ENCODE measurements at places on chromosomes 5 and 9.

- no peak for DNase-seq
These were observed 142.9 kb downstream of the NFIB start for GRCh38 chr9:14170973-14171596.

GRCh38 chr9:71446473-71447411, 321.6 kb downstream of the CEMIP2 start:
- DNase-seq: no peak

DNA sequence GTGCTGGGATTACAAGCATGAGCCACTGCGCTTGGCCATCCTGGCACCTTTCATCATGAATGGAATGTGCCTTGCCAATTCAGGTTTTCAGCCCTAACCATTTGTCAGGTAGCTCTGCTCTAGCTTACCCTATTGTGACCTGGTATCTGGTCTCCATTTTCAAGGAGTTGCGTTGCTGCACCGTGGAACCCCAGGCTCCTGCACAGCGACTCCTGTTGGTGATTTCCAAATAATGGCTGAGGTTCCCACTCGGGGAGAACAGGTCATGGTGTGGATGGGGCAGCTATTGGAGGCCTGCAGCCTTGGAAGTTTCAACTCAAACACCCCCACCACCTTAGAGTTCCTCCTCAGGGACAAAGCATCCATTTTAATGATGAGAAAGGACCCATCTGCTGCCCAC, 18.7 kb upstream of the CTSV start:
- DNase-seq: no peak

DNA sequence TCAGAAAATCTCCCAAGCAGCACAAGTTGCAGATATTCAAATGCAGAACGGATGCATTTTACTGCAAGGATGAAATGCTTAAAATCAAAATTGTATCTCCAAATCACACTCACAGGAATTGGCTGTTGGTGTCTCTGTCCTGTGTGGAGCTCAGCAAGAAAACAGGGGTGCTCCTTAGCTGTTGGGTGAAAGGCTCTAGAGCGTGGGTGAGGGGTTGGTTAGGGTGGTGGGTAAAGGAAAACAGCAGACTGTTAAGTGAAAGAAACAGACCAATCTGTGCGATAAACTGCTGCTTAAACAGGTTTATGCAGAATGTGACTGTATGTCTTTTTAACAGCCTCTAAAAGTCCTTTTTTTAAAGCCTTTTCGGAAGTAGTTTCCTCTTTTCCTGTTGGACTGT, 19.8 kb downstream of the CDH6 start:
- DNase-seq: no peak

- DNase-seq: no peak
These were observed 122.4 kb upstream of the NMUR2 start for GRCh38 chr5:152527358-152528052.

- no peak for DNase-seq
These were observed 5.8 kb downstream of the HMGCR start for GRCh38 chr5:75342836-75343235.

- no peak for DNase-seq
These were observed 8.4 kb upstream of the SAP30L start for GRCh38 chr5:154437281-154437965.

DNA sequence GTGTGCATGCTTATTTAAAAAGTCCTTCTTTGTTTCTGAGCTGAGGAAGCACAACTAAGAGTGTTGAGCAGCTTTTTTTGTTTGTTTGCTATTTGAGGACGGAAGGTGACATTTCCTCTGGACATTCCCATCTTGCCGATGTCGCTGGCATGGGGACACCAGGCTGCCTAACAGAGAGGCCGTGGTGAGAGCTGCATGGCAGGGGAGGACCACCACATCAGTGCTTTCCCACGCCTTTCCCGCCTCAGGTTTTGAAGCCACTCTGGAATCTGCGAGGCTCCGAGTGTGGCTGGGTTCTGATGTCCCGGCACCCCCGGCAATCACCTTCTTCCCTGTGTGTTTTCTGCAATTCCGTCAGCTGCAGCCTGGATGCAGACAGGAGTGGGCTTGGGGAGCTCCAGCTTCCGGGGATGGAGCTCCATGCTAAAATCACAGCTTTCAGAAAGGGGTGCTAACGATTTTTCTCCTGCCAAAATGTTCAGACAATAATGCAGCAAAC, 259.8 kb upstream of the IRX4 start:
- no peak for DNase-seq

GRCh38 chr5:111507276-111507675, 5.1 kb downstream of the STARD4 start:
- DNase-seq: no peak

DNA sequence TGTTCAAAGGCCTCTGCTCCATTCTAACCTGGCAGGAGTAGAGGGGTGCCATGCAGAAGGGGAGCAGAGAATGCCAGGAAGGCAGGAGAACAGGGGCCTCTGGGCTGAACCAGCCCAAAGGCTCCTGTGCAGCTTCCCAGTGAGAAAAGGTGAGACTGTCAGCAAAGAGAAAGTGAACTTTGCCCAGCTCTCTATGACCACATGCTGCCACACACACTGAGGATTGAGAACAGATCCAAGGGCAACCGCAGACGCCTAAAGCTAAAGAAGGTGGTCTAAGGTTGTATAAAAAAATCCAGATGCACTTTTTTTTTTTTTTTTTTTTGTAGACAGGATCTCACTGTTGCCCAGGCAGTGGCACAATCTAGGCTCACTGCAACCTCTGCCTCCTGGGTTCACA, 51.4 kb downstream of the ALDH7A1 start:
- DNase-seq: no peak

DNA sequence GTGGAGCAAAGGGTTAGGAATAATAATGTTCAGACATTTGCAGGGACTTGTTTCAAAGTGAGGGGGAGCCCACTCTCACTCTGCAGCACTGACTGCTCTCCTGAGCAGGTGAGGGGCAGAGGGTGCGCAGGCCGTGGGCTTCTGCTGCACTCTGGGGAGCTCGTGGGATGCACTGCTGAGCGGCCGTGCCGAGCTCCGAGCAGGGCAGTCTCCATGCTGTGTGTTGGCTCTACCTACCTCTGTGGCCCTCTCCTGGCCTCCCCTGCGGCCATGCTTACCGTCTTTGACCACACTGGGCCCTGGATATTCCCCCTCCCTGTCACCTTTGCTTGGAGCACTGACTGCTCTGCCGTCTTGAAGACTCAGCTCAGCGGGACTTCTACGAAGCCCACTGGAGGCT, 33.7 kb downstream of the CRB2 start:
- DNase-seq: no peak

- no peak for DNase-seq
These were observed 53.4 kb upstream of the POMT1 start for GRCh38 chr9:131449276-131449675.
